NAMALWA (cell line): ENCODE measurements at places on chromosomes 6 and 20.

GRCh38 chr6:24233813-24234442 lies 107.9 kb downstream of the NRSN1 start:
- no peak for DNase-seq

DNA sequence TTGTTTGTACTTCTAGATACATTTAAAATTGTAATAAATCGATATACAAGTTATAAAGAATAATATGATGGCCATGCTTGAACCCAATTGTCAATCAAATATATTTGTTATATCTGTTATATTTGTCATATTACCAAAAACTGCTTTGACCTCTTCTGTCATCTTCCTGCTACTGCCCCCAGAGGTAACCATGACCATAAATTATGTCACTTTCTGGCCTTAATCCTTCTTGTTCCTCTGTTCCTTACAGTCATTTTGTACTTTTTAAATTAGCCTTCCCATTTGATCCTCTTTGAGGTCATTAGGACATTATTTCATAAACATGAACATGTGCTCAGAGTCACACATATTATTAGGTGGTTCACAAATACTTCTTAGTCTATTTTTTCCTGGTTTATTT lies 124.7 kb downstream of the HFE start:
- DNase-seq, result peak; percentile 55

DNA sequence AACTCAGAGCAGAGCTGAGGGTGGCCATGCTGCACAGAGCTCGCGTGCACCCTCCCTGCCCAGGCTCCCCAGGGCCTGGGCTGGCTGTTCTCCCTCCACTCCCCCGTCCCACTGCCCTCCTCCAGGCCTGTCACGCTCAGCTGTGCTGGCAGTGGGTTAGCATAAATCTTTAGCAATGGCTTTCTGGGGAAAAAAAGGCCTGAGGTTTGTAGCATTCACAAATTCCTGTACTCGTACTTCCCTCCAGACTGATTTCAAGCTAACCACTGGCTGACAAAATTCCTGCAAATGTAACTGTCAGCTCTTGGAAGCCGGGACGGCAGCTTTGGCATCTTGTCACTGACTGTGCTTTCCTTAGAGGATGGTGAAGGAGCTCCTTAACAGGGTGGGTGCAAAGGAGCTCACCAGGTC lies 22.3 kb upstream of the SMOC2 start:
- DNase-seq, result no peak

DNA sequence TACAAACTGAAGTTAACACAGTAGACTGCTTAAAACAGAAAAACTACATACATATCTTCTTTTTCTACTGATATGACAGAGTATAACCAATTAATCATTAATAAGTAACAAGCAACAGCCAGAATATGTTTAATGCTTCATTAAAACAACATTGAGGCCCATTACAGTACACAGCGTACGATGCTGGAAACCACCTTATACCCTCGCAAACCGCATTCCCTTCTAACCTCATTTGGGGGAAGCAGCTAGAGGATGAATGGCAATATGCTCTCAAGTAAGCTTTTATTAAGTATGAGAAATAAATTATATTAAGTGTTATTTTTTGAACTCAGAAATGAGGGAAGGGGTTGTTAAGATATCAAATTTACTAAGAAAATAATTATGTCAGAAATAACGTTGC lies 142.4 kb downstream of the GMDS start:
- DNase-seq, result no peak

GRCh38 chr6:18263418-18264218 lies 712 bp downstream of the DEK start:
- peak; percentile 60 for DNase-seq

- DNase-seq, result no peak
These were observed 5.9 kb downstream of the FOXA2 start for GRCh38 chr20:22578221-22579118.

GRCh38 chr20:61551401-61551800 lies 299.3 kb downstream of the CDH4 start:
- no peak for DNase-seq

GRCh38 chr6:7723554-7723953 lies 2.3 kb upstream of the BMP6 start:
- no peak for DNase-seq

- DNase-seq, result peak; percentile 46
These were observed 132.0 kb upstream of the CARMIL1 start for GRCh38 chr6:25147223-25147622.

DNA sequence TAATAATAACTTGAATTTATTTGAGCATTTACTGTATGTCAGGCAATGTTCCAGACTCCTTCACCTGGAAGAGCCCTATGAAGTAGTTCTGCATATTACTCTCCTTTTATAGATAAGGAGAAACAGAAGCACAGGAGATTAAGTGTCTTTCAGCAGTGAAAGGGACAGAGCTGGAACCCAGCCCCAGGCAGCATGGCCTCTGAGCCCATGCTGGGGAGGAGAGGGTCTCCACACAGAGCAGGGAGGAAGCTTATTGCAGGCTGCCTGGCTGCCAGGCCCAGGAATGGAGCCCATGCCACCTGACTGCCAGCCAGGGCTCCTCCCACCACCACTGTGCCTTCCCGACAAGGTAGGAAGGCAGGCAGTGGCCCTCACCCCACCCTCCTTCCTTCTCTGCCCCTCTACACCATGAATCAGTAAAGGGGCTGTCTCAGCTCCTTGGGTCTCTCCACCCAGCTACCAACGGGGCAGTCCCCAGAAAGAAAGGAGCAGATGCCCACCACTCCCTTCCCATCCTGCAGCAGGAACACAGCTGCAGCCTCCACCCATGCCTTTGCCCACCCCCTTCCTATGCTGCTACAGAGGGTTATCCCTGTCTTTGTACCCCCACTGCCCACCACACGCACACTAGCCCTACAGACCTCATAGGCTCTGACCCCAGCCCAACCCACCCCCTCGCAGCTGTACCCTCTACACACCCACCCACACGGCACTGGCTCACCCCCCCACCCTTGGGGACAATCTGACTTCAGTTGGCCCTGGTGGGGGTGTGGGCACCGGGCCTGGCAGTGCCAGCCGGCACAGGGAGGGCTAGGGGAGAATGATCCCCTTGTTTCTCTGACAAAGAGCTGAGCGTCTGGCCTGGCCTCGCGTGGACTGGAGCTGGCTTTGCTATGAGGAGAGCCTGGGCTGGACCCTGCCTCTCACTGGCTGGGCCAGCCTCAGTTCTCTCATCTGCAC lies 41.8 kb downstream of the TFEB start:
- DNase-seq, result no peak

DNA sequence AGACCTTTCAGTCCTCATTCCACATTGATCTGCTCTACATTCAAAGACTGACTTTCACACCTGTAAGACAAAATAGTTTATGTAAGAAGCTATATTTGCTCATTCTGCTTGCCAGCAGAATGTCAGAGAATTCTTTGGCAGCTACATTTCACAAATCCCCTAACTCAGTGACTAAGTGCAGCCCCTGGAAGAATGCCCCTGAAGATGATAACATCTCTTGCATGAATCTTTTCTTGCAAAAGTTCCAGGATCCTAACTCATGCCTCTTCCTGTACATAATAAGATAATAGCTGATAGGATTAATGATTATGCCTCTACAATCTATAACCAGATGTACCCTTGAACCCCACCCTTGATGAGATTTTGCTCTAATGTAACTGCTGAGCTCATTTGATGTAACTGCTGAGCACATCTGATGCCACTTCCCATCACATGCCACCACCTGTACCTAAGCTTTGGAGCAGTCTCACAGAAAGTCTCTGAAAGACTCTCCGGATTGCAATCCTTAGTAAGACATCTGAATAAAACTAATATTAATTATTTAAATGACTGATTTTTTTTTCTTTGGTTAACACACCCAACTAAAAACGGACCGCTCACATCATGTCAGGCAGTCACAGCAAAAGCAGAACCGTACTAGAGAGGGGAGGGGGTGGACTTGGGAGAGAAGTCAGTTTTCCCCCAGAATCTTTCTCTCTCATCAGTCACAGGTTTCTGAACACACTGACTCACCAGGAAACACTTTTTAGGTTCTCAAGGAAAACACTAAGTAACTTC lies 684 bp upstream of the DNAH8 start:
- DNase-seq, result no peak

DNA sequence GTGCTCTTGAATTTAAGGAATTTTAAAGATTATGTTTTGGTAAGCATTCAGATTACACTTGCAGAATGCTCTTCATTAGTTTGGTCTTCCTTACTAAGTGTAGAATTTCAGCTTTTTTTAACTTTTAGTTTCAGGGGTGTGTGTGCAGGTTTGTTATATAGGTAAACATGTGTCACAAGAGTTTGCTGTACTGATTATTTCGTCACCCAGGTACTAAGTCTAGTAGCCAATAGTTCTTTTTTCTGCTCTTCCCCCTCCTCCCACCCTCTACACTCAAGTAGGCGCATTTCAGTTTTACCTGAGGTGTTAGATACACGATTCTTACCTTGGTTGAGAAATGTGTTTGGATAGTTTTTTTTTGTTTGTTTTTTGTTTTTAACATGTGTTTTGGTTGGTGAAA lies 68.3 kb downstream of the AFG1L start:
- DNase-seq, result no peak

DNA sequence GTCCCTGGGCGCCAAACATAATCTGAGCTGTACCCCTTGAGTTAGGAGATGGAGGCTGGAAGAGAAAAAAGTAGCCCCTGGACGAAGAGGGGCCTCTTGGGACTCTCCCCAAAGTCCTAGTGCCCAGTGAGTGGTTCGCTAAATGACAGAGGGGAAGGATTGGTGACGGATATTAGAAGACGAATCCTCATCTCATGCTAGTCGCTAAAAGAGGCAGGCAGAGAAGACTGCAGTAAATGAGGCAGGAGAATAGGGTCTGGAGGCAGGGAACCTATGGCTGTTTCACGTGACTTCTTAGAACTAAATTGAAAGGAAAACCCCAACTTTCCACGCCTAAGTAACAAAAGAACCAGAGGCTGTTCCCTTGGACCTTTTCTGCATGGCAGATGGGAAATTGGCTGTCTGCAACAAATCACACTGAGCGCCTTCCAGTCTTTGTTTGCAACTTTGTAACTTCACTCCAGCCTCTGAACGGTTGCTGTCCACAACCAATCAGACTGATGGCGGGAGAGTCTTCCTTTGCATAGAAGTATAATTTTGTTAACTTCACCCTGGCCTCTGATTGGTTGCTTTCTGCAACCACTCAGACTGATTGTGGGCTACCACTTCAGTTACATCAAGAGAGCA lies 731 bp upstream of the RBL1 start:
- DNase-seq, result peak; percentile 55

DNA sequence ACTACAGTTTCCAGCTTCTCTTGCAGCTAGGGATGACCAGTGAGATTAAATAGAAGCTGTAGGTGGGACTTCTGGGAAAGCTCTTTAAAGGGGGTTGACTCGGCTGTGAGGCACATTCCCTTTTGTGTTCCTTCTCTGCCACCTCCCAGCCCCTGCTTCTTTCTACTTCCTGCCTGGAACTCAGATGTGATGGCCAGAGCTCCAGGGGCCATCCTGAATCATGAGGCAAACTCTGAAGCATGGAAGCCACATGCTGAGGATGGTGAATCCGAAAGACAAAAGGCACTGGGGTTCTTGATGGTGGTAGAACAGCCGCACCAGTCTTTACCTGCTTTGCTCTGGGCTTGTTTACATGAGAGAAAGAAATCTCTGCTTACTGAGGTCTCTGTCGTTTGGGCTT lies 9.1 kb downstream of the CEBPB start:
- DNase-seq, result no peak

- no peak for DNase-seq
These were observed 27.1 kb upstream of the GJA1 start for GRCh38 chr6:121408321-121408720.

- DNase-seq, result no peak
These were observed 8.3 kb upstream of the CEBPB start for GRCh38 chr20:50182346-50182745.

GRCh38 chr6:170358496-170358895 lies 51.9 kb downstream of the FAM120B start:
- no peak for DNase-seq

- peak; percentile 23 for DNase-seq
These were observed 131.0 kb upstream of the BMP2 start for GRCh38 chr20:6636209-6637159.

DNA sequence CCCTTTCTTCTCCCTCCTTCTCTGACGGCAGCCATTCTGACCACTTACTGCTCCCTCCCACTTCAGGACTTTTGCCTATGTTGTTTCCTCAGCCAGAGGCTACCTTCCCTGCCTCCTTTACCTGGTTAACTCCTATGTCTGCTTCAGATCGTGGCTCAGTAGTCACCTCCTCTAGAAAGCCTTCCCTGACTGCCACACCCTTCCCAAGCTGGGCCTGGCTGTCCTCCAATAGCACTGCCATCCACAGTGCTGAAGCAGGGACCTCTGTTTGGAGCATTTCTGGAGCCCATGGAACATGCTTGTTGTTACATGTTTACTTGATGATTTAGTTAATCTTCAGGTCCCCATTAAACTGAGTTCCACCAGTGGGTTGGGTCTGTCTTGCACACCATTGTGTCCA lies 13.8 kb downstream of the XKR7 start:
- DNase-seq, result no peak

DNA sequence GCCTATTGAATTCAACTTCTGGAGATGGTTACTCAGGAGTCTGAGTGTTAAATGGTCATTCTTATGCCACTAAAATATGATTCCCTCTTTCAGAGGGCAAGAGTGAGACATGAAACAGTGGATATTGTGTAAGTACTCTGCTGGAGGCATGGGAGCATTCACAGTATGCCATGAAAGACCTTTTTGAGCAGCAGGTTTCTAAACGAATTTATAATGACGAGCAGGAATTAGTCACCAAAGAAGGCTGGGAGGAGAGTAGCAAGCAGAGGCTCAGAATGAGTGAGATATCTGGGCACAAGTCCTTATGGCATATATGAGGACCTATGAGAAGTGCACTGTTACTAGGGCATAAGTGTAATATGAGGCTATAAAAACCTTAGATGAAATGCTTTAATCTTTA lies 10.9 kb upstream of the MYB start:
- DNase-seq, result no peak

DNA sequence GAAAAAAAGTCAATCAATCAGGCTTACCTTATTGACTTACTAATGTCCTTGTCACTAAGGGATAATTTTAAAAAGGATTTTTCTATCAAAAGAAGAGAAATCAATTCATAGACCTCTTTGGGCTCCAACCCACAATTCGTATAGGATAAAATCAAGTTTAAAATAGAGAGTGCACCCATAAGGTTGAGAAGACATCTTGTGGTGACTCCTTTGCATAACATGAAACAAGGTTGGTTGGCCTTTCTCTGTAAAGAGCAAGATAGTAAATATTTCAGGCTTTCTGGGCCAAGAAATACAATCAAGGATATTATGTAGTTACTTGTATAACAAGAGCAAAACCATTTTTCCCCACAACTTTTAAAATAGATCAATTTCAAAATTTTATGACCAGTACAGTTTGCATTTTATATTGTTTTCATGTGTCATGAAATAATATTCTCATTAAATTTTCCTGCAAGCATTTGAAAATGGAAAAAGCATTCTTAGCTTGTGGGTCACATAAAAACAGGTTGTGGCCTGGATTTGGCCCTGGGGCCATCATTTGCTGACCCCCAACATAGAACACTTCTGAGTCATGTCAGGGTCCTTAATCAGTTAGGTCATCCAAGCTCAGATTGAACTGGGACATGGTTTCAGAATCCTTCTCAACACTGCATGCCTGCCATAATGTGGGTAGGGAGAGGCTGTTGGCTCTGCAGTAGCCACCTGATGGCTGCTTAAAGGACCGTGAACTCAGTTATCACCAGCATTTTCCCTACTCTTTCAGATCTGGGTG lies 76.7 kb downstream of the MYB start:
- no peak for DNase-seq
